ENCODE measurements at places on chromosomes 1 and 21.

GRCh38 chr1:62407398-62408009, 29.3 kb upstream of the USP1 start:
- DNase-seq: no peak

GRCh38 chr1:34744851-34745250, 10.0 kb upstream of the GJB5 start:
- no peak for DNase-seq

DNA sequence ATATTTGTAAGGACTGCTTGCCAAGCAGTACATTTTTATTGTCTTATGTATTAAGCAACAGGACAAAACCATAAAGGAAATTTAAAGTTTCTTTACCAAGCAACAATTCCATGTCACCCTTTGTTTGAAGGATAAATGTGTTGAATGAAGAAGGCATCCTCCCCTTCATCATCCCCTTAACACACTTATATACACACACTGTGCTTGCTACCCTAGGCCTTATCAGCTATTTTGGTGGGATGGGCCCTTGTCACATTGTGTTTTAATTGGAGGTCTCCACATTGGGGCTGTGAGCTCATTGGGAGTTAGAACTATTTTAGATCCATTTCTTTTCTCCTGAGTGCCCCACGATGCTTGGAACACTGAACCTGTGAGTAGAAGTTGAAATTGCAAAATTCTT, 1.9 kb downstream of the VANGL1 start:
- DNase-seq: no peak

GRCh38 chr1:170661646-170662411, 2.1 kb upstream of the PRRX1 start:
- no peak for DNase-seq

- no peak for DNase-seq
Observed at GRCh38 chr1:32871364-32872191, 866 bp upstream of the FNDC5 start.

GRCh38 chr1:42945164-42945563, 13.5 kb downstream of the SLC2A1 start:
- no peak for DNase-seq

GRCh38 chr1:1616045-1616790, 918 bp downstream of the MIB2 start:
- peak; percentile 57 for DNase-seq
